ENCODE measurements at places on chromosomes 16 and 17. TPM values are rescaled to one million over a fixed set of nuclear protein-coding genes. Genes with fewer than 3 reads are reported as not detected.

ATP2A3 gene
- total RNA-seq, result 1.9 TPM

CHST6 gene
- not detected for total RNA-seq

SLX1B gene
- 8.5 TPM for total RNA-seq

PDILT gene
- not detected for total RNA-seq

KRT15 gene
- 0.08 TPM for total RNA-seq

CCL17 gene
- not detected for total RNA-seq

PER1 gene
- total RNA-seq, result 9.3 TPM

FNDC8 gene
- not detected for total RNA-seq

ZFPM1 gene
- 0.85 TPM for total RNA-seq

All from SJCRH30 (cell line).